ENCODE measurements at places on chromosomes 12 and 14.

DNA sequence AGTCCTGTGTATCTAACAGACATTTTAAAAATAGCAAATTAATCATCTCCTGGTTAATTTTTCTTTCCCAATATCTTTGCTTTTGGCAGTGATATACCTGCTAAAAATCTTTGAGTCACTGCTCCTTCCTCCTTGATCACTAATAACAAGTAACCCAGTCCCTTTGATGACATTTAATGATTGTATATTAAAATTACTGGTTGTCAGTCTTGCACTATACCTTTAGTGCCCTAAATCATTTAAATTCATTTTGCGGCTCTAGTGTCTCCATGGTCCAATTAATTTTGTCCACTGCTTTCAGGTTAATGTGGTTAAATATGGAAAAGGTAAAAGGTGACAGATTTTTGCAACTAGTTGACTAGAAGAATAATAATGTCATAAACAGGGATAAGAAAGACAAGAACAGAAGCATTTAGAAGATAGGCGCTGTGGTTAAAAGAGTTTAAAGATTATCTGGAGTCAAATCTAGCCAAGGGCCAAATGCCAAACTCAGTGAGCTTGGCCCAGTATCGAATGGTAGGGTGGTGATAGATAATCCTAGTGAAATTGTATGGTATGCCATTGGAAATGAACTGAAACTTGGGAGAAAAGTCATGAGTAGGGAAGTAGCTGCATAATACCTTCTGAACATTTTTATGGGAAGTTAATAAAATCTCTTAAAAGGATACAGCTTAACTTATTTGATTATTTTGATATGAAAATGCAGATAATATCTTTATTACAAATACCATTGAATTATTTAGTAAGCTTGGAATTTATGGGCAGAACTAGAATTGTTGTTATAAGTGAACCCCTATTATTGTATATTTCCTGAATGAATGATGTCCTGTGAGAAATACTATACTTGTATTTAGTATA lies 115.0 kb downstream of the PCNX1 start:
- DNase-seq = peak; percentile 66

DNA sequence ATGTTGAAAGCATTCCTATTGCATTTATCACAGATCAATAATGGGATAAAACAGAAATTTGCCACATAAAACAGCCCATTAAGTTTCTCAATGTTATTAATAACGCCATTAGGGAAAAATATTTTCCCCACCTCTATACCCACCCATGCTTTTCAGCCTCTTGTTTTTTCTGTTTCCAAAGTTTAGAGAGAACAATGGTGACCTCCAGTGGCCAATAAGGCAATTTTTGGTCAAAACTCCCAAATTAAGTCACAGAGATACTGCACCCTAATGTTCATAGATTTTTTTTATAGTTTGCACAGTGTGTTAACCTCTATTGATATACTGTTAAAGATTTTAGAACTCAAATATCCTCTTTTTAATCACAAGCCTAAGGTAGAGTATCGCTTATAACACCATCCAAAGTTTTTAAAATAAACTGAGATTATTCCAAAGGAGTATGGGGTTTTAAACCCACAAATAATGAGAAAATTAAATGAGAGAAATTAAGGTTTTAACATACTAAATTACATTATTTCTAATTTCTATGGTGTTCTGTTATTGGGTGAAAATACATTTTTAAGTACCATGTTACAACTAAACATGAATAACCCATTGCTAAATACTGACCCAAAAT lies 184.7 kb upstream of the DCN start:
- peak; percentile 13 for DNase-seq

DNA sequence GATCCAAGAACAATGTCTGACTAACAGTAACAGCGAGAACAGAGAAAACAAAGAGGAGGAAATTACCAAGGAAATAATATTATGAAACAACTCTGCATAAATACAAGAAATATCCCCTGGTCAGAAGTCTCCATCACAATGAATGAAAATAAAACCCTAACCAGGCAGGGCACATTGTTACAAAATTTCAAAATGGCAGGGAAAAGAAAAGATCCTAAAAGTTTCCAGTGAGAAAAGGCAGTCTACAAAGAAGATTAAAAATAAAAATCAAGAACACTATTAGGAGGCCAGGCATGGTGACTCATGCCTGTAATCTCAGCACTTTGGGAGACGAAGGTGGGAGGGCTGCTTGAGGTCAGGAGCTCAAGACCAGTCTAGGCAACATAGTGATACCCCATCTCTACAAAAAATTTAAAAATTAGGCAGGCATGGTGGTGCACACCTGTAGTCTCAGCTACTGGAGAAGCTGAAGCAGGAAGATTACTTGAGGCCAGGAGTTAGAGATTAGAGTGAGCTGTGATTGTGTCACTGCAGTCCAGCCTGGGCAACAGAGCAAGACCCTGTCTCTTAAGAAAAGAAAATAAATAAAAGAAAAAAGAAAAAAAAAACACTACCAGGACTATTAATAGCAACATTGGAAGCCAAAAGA lies 47.8 kb downstream of the FERMT2 start:
- DNase-seq = no peak

- no peak for DNase-seq
Observed at GRCh38 chr14:71702786-71703185, 229.4 kb upstream of the RGS6 start.

DNA sequence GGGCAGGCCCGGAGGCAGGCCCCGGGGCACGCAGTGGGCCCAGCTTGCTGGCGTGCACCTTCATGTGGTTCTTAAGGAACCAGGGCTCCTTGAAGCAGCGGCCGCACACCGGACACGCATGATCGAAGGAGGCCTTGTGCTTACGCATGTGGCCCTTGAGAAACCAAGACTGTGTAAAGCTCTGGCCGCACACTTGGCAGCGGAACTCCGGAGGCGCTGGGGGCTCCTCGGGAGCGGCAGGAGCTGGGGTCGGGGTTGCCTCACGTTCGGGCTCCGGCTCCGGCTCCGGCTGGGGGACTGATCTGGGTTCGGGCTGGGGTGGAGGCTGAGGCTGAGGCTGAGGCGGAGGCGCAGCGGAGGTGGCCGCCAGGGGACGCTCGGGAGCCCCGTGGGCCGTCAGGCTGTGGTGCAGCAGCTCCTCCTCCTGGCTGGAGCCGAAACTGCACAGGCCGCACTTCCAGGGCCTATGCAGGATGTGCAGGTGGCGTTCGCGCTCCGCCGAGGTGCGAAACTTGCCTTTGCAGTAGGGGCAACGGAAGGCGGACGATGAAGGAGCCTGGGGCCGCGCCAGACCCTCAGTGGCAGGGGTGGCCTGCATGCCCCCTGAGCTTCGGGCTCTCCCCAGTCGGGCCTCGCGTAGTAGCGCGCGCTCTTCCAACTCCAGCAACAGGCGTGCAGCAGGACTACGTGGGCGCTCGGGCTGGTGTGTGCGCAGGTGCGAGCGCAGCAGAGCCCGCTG lies 6.0 kb downstream of the ZNF219 start:
- peak; percentile 40 for DNase-seq

DNA sequence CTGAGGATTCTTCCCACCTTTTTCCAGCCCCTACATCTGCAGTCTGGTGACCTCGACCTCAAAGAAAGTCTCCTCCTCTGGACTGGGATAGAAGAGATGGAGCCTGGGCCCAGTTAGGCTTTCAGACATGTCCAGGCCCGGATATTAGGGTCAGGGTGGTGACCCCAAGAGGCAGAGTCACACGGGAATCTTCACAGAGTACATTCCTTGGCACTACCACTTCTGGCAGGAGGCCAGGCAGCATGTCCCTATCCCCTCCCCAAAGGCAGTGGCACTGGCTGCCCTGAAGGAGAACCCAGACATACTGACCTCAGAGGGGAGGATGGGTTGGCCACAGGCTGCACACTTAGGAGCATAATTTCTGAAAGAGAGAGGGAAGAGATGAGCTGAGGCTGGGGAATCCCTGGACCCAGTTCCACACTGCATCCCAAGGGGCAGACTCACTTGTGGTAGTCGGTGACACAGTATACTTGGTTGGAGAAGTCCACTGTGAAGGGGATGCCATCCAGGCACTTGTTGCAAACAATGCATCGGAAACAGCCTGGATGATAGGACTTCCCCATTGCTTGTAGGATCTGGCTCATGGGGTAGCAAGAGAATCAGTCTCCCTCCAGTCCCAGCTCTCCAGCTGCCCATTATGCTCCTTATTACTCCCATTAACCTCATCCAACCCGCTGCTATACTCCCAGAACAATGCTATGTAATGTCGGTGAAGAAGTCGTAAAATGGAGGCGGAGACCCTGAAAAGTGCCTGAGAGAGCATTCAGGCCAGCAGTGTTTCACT lies 7.6 kb downstream of the AJUBA start:
- no peak for DNase-seq

GRCh38 chr14:20606190-20606901 lies 15.2 kb upstream of the RNASE12 start:
- DNase-seq = no peak

DNA sequence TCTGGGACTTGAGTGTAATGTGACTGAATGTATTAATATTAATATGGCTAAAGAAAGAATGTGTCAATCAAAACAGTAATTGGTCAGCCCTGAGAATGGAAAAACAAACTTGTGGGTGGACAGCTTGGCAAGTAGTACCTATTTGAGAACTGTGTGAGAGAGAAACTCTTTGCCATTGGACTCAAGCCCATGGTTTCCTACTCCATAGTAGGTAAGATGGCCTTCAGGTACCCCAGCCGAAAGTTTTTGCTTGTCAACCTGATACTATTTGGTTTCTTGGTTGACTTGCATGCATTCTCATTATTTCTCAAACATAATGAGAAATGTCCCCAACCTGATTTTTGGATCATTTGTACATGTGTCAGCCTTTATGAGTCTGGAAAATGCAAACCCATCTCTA lies 391.1 kb downstream of the MDGA2 start:
- DNase-seq = no peak

DNA sequence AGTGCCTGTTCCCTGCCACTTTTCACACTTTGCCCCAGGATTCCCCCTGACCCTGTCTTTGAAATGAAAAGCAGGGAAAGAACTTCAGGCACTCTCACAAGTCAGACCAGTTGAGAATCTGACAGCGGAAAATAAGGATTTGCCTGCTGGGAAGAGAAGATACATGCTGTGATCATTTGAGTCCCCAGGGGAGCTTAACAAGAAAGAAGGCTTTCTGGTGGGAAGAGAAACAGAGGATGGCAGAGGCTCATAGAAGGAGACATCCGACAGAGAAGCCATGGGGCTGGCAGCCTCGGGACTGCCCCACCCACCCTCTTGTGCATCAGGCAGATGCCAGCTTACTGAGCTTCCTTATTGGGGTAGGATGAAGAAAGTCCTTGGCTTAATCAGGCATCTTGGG lies 11.9 kb downstream of the TTC9 start:
- DNase-seq = no peak

DNA sequence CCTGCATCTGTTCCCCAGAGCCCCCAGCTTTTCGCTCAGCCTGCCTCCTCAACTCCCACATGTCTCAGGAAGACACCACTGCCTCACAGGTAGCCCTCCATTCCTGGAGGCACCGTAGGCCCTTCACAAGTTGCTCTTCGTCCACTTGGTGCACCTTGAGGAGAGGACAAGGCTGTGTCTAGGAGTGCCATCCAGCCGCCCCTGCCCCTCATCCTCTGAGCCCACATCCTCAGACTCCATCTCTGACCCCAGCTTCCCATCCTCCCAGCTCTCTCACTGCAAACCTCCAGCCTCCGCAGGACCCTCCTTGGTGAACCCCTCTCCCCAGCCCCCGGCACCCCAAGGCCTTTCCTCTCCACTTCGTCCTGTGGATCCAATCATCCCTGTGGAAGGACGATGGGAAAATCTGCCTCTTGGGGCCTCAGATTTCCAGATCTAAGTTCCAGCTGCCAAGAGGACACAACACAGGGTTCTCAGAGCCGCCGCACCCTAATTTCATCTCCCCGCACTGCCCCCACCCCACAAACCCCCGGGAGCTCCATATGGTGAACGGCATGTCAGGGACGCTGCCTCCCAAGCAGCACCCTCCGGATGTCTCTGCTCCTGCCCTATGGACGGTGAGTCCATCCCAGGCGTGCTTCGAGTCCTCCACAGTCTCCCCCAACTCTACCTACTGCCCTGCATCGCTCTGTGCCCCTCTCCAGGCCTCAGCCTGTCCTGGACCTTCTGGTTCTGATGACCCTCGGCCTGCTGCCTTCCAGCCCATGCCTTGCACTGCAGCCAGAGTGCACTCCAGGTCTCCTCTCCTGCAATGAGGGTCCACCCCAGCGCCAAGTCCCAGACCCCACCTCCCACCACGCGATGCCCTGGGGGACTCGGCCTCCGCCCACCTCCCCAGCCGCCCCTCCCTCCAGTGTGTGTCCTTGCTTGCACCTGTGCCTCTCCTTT lies 314.1 kb upstream of the DIO3 start:
- DNase-seq = no peak

DNA sequence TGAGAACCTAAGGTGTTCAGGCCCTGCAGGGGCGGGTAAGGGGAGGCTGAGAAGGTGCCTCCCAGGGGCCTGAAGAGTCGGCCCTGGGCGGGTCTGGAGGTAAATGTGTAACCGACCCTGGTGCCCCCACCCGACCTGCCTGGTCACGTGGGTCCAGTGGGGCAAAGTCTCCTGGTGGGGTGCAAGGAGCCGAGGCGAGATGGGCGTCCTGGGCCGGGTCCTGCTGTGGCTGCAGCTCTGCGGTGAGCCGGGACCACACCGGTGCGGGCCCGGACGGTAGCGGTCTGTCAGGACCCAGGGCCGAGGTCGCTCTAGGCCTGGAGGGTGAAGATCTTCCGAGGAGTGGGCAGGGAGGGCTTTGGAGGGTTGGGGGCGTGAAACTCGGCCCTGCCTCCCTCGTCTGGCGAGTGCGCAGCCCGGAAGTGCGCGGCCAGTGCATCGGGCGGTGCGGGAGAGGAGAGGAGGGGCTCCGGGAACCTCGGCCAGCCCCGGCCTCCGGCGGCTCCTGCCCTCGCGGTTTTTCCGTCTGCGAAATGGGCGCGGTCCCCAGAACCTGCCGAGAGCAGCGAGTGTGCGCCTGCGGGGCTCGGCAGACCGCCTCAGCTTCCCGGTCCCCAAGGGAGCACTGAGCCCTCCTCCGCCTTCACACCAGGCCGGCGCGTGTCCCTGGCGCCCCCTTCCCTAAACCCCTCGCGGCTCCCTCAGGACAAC lies at the start of gene AMN:
TSS of gene AMN (plus strand) at position 174 of the 711 bp plus-strand sequence. CDS start at position 200, 26 bp downstream.
- no peak for DNase-seq

DNA sequence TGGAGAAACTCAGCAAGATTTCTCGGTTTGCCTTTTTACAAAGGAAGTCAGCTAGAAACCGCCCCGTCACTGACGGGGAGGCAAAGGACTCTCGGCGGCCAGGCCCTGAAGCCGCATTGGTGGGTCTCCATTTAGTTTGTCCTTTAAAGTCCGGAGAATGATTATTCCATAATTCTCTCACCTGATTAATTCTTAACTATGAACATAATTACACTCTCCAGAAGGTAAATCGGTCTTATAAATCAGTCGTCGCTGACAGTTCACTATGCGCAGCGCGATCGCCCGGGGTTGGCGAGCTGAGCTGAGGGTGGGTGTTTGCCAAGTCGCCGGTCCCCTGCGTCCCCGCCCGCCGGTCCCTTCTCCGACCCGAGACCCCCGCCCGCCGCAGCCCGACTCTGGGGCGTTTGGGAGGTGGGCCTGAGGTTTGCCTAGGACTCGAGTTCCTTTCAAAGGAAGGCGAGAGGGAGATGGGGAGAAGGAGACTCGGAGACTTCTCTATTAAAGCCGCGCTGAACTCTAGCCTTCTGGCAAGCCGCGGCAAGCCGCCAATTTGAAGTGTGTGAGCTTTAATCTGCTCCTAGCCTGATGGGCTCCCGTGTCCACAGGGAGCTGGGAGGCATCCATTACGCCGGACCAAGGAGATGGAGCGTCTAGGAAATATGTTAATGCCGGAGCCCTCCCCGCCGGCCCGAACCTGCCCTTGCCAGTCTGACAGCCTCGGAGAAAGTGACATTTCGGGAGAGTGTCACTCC lies 392.9 kb downstream of the NOVA1 start:
- DNase-seq = no peak

- DNase-seq = peak; percentile 75
Observed at GRCh38 chr12:30457621-30458289, 237.9 kb downstream of the IPO8 start.
